Stimulated activated CD4-positive, alpha-beta T cell treated with anti-CD3 and anti-CD28 coated beads, Interleukin-4, amount 100 ng/mL, for 48 hours (primary cell): ENCODE measurements at places on chromosomes 6 and 20.

- DNase-seq, result no peak
Measured at GRCh38 chr6:5085648-5086293, 630 bp downstream of the PPP1R3G start.

- DNase-seq, result no peak
Measured at GRCh38 chr6:26554697-26555504, 16.7 kb downstream of the HMGN4 start.

- no peak for DNase-seq
Measured at GRCh38 chr6:152380993-152381898, 255.9 kb downstream of the SYNE1 start.

DNA sequence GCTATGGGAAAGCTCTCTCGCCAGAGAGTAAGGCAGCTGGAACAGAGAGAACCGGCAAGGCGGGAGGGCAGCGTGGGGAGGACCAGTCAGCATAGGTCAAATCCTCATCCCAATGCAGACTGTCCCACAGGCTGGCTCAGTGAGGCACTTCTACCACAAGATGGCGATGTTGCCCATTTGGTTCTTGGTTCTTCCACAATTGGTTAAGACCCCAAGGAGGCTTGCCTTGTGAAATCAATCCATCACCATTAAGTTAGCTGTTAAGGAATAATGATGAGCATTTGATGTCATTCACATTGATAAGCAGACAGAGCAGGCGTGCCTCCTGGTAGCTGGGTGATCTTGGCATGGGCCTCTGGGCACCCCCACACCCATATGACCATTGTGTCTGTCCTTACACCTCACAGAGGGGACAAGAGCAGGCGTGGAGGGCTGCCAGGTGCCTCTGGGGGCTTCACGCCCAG is 2.4 kb downstream of the CSTL1 start:
- peak; percentile 52 for DNase-seq

DNA sequence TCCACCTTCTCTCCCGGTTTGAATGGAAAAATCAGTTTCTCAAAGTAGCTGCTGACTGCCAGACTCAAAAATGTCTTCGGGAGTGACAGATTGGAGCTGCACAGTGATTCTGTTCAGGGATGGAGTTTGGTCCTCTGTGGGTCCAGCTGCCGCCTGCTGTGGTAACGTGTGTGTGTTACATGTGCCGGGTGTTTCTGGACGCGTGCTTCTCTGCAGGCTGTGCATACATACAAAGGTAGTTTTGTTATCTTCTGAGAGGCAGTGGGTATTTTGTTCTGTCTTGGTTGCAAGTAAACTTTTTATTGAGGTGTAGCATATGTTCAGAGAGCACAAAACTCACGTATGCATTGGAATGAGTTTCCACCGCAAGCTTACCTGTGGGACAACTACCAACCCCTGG is 41.3 kb upstream of the NAA20 start:
- no peak for DNase-seq

- no peak for DNase-seq
Measured at GRCh38 chr20:62303062-62303339, 204 bp downstream of the ADRM1 start.

DNA sequence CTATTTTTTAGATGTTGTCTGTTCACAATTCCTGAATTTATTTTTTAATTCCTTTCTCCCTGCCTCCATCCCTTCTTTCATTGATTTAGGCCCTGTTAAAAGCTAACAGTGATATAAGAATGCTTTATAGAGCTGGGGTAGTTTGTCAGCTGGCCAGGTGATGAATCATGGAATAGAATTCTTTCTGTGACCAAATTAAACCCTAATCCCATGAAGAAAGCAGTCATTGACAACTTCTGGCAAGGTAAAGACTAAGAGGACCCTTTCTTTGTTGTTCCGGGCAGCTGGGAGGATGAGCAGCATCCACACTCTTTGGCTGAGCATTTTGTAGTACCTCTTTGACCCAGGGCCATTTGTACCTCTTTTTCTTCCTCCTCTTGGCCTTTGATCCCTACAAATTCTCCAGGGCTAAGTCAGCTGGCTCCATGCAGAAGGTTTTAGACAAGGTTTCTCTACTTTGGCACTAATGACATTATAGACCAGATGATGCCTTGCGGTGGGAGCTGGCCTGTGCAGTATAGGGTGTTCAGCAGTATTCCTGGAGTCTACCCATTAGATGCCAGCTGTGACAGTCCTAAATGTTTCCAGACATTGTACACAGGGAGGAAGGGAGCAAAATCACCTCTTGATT is 102.9 kb downstream of the SLX4IP start:
- no peak for DNase-seq

- no peak for DNase-seq
Measured at GRCh38 chr6:82006027-82006738, 241.4 kb downstream of the IBTK start.

- no peak for DNase-seq
Measured at GRCh38 chr6:111662072-111662793, 56.6 kb upstream of the TRAF3IP2 start.

DNA sequence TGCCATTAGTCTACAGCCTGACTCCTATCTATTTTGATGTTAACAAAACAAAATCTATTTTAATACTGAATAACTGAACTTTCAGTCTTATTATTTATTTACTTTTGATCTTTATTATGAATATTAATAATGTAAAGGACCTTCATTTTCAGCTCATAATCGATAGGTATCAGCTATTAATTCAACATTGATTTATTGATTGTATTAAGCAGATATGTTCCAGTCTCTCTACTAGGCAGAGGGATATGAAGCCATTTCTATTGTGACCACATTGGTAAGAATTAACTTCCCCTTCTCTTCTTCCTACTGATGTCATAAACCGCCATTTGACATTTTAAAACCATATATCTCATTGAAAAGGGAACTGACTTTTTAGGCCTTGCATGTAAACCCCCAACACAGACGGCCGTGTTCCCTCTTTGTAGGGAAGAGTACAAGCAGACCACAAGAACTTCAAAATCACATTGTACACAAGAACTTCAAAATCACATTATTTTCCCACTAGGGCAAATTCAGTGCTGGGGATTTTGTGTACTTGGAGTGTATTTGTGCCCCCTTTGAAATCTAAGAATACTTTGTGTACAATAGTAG is 69.5 kb upstream of the FABP7 start:
- no peak for DNase-seq

GRCh38 chr6:151842816-151843215 is 35.3 kb downstream of the ESR1 start:
- DNase-seq, result no peak

- DNase-seq, result peak; percentile 48
Measured at GRCh38 chr20:44217342-44218092, 6.9 kb upstream of the OSER1 start.

- no peak for DNase-seq
Measured at GRCh38 chr6:75808507-75808906, 59.5 kb downstream of the MYO6 start.

DNA sequence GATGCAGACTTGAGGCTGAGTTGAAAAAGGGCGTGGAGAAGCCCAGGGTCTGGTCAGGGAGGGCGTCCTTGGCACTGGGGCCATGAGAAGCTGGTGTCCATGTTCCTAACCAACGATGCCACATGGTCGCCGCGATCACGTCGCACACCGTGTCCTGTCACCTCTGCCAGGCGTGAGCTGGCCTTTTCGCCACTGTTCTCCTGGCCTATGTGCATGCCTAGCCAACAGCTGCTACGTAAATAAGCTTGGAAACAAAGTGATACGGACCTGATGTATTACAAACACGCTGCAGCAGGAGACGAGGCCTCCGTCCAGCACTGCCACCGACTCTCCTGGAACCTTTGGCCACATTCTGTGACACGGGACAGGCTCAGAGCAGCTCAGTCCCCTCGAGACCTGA is 22.0 kb upstream of the KIF25 start:
- no peak for DNase-seq

GRCh38 chr20:46174469-46175126 is 56.5 kb downstream of the CD40 start:
- peak; percentile 72 for DNase-seq

- no peak for DNase-seq
Measured at GRCh38 chr6:149897855-149898744, at the start of gene RAET1E. Gene RAET1E, minus strand, starts transcription at chr6:149898113. Its CDS starts 7,212 bp downstream, at chr6:149890901.

DNA sequence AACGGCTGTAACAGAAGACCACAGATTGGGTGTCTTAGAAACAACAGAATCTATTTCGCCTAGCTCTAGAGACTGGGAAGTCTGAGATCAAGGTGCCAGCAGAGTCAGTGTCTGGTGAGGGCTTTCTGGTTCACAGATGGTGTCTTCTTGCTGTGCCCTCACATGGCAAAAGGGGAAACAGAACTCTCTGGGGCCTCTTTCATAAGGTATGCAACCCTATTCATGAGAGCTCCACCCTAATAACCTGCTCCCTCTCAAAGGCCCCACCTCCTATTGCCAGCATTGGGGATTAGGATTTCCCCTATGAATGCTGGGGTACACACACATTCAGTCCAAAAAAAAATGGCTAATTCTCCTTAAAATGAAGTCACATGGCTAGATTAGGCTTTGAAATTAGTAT is 10.0 kb downstream of the TXNDC5 start:
- DNase-seq, result no peak

DNA sequence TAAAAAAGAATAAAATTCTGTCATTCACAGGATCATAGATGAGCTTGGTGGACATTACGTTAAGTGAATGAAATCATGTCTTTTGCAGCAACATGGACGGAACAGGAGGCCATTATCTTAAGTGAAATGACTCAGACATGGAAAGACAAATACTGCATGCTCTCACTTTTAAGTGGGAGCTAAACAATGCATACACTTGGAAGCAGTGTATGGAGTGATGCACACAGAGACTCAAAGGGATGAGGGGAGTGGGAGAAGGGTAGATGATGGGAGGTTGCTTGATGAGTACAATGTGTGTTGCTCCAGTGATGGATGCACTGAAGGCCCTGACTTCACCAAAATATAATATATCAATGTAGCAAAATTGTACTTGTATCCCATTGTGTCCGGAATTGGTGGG is 293.4 kb downstream of the CD109 start:
- no peak for DNase-seq

GRCh38 chr6:3868544-3868943 is 19.4 kb downstream of the FAM50B start:
- DNase-seq, result no peak

DNA sequence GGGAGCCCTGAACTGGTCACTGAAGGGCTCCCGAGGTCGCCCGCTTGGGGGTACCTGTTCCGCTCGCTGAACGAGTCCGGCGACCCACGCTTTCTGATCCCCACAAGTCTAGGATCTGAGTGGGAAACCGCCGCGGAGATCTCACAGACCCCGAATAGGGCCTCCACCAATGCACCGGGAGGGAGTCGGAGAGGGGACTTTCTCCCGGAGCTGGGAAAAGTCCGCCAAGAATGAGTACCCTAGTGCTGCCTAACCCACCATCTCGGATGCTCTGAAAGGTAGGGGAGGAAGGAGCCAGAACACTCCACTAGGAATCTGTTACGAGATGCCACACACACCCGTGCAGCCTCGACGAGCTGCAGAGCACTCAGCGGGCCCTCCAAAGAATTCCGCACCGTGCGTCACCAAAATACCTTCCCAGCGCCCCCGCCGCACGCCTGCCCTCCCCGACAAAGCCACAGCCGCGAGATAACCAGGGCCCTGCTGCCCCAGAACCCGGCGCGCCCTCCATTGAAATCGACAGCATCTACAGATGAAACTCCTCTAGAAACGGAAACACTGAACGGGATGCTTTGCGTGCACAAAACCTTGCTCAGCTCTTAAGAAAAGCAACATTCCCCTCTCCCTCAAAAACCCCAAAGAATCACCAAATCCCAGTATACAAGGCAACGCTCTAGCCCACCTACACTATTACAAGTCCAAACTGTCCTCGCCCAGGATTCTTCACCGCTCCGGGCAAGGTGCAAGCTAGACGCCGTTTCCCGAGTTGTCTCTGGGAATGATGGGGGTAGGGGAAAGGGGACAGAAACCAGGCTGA is 686 bp downstream of the COL12A1 start:
- no peak for DNase-seq

DNA sequence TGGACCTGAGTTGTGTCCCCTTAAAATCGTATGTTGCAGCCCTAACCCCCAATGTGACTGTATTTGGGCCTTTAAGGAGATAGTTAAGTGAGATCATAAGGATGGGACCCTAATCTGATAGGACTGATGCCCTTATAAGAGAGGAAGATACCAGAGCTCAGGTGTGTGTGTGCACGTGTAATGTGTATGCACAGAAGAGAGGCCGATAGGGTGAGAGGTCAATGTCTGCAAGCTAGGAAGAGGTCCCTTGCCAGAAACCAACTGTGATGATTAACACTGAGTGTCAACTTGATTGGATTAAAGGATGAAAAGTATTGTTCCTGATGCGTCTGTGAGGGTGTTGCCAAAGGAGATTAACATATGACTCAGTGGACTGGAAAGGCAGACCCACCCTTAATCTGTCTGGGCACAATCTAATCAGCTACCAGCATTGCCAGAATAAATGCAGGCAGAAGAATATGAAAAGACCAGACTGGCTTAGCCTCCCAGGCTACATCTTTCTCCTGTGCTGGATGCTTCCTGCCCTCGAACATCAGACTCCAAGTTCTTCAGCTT is 299.8 kb downstream of the LRFN2 start:
- no peak for DNase-seq

GRCh38 chr20:56454754-56455153 is 13.7 kb upstream of the RTF2 start:
- no peak for DNase-seq

GRCh38 chr6:75588948-75589347 is 12.7 kb upstream of the SENP6 start:
- DNase-seq, result no peak

- DNase-seq, result no peak
Measured at GRCh38 chr6:1864496-1864895, 254.8 kb downstream of the FOXC1 start.

- DNase-seq, result no peak
Measured at GRCh38 chr6:21220271-21220987, 373.1 kb upstream of the SOX4 start.

- DNase-seq, result no peak
Measured at GRCh38 chr6:156773935-156774852, 3.0 kb upstream of the ARID1B start.

DNA sequence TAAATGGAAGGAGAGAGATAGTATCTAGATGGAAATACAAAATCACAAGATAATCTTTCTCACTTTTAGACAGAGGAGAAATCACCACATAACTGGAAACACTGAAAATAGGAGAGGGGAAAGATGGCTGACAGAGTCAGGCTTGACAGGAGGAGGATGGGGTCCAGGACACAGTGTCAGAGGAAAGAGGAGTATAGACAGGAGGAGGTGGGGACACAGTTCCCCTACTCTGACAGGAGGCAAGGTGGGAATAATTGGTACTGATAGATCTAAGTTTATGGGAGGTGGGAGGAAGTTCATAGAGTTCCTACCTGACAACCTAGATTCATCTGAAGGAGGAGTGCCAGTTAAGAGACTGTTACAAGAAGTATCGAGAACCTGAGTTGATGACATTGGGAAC is 9.1 kb downstream of the GPR6 start:
- no peak for DNase-seq

DNA sequence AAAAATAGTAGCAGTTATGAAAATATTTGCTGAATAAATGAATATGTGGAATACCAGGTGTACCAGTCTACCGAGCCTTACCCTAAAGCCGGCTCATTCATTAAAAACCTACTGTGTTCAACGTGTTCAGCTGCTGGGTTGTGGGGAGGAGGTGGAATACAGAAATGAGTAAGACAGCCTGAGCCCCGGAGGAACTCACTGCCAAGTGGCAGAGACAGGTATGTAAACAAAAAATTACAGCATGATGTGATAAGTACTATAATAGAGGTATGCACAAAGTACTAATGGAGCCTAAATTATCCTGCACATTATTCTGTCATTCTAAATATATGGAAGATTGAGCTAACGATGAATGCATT is 6.8 kb upstream of the ADTRP start:
- peak; percentile 23 for DNase-seq
